Activated naive CD4-positive, alpha-beta T cell treated with Interleukin-2 at 50 U/mL for 16 hours (primary cell): ENCODE measurements at places on chromosomes 2 and 18.

DNA sequence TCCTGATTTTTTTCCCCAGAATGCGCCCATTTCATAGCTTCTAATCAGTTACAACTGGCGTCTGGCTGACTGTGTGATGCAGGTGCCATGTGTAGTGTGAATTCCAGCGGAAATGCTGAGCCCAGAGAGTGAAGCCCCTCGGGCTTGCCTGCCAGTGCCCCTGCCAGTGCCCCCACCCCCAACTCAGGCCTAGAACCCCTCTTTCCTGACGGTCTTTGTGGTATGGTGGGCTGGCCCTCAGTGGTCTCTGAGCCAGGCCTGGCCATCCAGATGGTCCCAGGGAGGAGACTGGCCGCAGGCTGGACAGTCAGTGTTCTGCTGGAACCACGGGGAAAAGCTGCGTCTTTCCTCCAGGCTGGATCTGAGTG, 3.1 kb downstream of the RAMP1 start:
- DNase-seq: no peak

- DNase-seq: no peak
Measured at GRCh38 chr2:198028955-198029354, 224.6 kb downstream of the PLCL1 start.

DNA sequence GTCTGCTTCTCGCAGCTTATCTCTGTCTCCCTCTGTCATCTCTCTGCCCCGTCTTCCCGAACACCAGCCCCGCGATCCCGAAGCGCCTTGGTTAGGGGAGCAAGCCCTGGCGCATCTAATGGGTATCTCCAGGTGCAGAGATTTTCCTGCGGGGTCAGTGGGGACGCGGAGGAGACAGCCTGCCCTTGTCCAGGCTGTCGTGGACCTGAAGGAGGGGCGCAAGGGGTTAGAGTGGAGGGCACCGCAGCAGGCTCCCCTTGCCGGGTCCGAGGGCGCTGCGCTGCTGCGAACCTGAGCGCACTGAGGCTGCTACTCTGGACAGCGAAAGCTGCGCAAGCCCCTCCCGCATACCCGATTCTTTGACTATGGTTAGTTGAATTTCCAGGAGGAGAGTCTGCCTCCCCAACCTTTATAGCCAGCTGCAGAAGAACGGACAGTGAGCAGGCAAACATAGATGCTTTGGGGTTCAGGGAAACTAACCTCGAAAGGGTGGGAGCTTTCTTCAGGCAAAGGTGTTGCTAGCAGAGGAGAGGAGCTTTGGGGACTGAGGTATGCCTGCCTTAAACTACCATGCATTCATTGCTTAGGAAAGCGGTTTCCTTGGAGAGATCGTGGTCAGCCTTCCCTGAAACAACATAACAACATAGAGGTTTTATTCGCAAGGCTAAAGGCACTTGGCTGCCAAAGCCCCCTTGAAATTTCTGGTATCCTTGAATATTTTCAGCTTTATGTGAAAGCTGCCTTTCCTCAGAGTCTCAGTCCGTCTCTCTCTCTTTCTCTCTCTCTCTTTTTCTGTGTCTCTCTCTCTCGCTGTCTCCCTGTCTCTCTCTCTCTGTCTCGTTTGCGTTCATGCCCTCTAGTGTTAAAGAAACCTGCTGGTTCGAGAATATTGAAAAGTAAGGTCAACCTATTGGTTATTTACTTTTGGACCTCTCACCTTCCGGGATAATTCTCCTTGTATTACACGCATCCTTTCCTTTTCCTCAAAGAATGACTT, 1.6 kb downstream of the GALNT13 start:
- no peak for DNase-seq

- DNase-seq: no peak
Measured at GRCh38 chr2:102512161-102512560, 39.1 kb downstream of the SLC9A4 start.

- DNase-seq: no peak
Measured at GRCh38 chr2:109538546-109538945, 75.2 kb downstream of the SEPTIN10 start.

DNA sequence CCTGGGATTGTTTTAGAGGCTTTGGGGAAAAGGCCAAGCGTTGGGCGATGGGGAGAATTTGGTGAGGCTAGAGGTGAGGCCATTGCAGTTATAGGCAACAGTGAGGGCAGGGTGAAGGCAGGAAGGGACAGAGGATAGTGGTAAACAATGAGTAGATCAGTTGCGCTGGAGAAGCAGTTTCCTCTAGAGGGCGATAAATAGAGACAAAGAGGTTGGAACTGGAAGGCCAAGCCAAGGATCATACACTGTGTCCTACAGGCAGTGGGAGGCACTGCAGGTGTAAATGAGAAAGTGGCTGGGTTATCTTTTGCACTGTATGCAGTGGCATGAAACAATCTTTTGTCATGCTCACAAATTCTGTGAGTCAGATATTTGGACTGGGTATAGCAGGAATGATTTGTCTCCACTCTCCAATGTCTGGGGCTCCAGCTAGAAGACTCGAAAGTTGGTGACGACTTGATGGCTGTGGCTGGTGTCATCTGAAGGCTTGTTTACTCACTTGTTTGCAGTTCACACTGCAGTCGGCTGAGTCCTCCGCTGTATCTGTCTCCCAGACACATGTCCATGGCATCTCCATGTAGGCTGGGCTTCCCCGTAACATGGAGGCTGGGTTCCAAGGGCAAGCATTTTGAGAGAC, 82.1 kb downstream of the TNP1 start:
- no peak for DNase-seq

DNA sequence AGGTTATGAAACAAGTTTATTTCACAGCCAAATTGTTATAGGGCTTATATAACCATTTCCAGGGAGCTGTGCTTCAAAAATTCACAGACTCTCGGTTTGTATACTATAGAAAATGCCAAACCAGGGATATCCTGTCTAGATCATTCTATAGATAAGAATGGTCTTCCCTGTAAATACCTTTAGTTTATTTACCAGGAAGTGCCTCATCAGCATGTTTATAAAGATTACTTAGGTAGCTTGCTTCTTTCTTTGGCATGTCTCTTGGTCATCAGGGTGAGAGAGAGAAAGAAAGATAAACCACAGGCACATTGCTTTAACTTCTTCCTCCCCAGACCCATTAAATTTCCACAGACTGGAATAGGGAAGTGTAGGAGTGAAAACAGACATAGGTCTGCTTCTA, 439.4 kb downstream of the SPAG16 start:
- DNase-seq: no peak

DNA sequence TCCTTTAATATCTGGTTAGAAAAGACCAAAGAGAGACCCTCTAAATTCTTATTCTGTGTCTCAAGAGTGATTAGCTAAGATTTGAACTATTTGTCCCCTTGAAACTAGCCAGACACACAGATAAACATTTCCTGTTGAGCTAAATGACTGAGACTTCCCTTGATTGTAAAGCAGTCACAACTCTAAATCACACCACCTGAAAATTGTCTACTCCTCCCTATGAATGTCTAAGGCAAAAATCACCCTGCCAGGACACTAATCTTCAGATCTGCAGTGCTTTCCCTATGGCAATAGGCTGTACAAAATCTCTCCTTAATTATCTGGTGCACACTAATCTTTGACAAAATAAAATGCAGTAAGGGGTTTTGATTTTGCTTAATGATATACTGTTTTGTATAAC, 200.5 kb upstream of the GULP1 start:
- no peak for DNase-seq

DNA sequence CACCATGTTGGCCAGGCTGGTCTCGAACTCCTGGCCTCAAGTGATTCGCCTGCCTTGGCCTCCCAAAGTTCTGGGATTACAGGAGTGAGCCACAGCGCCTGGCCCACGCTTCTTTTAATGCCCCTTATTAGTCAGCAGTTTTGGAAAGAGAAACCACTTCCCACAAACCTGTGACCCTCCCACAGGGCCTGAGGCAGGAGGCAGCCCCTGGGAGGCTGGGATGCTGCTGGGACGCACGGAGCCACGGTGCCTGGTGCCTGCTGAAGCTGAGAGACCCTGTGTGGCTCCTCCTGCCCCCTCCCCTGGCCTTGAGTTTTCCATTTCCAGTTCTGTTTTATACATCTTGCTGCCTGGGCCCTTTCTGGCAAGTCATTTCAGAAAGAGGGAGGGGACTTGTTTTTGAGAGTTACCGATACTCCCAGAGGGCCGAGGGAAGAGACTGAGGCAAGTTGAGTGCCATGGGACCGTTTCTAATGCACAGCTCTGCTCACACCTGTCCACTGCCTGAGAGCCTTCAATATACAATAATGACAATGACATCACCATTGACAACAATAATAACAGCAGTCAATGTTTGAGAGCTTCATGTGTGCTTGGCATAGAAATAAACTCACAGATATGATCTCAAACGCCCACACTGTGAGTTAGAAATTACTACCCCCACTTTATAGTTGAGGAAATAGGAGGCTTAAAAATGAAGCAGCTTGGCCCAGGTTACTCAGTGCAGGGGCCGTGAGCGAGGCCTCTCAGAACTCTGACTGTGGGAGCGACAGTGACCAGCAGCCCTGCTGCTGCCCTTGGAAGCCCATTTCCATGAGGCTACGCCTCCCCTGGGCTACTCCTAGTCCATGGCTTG, 78.1 kb upstream of the YWHAQ start:
- DNase-seq: peak; percentile 46

DNA sequence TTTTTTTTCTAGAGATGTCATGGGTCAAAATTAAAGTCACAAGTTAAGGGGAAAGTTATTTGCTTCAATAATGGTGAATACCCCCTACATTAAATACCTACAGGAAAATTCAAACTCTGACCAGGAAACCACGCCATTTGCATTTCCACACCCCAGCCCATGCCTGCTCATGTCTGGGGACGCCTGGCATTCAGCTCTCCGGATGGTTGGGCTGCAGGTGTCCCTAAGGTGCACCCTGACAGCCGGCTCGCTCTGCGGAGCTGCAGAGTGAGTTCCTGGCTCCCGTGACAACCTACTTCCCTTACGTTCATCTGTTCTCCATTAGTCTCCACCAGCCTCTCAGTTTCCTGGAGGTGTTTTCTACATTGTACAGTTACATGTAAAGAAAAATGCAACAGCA, 122.7 kb upstream of the RIOK3 start:
- DNase-seq: no peak

GRCh38 chr2:164328310-164328709, 293.0 kb downstream of the GRB14 start:
- no peak for DNase-seq

GRCh38 chr2:5493256-5493655, 198.9 kb upstream of the SOX11 start:
- no peak for DNase-seq

DNA sequence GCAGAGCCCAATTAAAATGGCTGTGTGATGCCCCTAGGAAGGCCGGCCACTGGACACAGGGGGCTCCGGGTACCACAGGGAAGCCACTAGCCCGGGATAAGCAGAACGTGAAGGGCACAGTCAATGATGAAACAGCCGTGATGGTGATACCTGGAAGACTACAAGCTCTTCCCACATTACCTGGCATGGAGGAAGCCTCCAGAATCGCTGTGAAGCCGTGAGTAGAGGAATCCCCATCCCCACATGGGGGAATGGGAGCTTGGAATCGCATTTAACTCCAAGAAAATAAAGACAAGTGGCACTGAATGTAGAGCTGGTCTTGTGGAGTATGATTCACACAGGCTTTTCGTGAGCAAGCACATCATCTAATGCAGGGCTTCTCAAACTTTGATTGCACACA, 16.1 kb downstream of the GALNT14 start:
- no peak for DNase-seq

DNA sequence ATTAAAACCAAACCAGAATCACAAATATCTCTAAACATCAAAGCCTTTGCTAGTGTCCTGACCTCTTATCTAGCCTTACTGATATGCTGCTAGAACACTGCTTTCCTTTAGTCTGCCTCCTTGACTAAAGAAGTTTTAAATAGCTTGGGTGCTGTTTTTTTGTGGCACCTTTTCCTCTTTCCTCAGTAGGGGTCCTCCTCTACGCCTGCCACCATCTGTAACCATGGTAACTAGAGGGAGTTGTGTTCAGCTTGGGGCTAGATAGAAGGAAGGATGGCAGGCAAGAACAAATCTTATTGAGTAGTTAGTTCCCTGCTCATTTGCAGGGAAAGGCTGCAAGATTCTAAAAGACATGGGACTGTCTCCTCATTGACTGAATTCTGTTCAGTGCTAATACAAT, 86.0 kb downstream of the TAF4B start:
- no peak for DNase-seq

DNA sequence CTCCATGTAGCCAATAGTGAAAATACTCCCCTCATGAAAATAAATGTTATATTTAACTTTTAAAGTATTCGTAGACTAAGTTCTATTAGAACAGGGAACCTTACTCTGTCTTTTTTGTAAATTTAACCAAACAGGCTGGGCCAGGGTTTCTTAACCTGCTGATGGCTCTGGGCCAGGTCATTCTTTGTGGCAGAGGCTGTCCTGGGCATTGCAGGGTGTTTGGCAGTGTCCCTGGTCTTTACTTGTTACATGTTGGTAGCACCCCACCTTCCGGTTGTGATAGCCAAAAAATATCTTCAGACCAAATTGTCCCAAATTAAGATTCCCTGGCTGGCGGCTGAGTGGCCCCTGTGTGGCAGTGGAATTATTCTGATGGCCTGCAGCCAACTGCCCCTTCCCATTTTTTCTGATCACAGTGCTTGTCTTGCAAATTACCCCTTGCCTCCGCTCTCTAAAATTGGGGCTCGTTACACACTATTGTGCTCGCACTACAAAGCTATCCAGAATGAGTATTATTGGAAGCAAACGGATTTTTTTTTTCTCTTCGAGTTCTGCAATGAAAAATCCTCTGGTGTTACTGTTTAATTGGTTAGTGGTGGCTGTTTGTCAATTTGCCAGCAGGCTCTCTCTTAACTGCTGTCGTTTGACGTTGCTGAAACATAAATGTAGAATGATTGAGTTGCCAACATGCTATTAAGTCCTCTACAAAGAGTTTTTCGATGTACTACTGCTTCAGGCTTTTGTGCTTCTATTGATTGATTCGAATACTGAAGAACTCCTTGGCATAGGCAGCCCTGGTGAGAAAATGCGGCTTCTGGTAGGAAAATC, 216.9 kb downstream of the SH3RF3 start:
- no peak for DNase-seq

DNA sequence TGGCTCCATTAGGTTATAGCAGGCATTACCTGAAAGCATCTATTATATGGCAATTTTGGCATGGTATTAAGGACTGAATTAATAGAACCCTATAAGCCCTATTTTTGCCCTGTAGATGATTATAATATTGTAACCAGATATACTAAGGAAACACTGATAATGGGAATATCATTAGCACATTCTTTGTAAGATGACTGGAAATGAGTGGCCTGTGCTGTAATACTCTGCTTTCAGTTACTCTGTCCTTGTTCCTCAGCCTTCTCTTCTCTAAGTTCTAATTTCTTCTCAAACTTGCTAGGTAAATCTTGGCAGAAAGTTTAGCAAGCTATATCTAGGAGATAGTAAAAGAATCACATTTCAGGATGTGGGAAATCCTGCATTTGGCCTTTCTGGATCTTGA, 74.0 kb upstream of the ITPRID2 start:
- no peak for DNase-seq

DNA sequence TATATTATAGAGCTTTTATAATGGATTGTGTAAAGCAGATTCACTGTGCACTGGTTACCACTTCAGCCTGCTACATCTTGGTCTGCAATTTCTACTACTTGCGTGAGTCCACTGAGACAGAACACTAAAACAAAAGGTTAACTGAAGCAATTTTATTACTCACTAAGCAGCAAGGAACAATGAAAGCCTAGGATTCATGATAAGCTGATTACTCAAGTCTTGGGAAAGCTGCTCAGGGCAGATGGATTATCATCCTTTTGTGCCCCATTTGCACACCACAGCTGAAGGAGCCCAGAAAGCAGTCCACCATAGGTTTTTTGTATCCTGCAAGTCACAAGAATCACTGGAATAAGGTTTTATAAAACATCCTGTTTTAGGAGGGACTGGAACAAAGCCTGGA, 1215.2 kb upstream of the TMEFF2 start:
- DNase-seq: no peak

GRCh38 chr2:119304847-119305246, 61.8 kb downstream of the C2orf76 start:
- DNase-seq: no peak

GRCh38 chr2:222943820-222944219, 83.0 kb downstream of the ACSL3 start:
- no peak for DNase-seq
